ENCODE measurements at places on chromosomes 4 and X.

DNA sequence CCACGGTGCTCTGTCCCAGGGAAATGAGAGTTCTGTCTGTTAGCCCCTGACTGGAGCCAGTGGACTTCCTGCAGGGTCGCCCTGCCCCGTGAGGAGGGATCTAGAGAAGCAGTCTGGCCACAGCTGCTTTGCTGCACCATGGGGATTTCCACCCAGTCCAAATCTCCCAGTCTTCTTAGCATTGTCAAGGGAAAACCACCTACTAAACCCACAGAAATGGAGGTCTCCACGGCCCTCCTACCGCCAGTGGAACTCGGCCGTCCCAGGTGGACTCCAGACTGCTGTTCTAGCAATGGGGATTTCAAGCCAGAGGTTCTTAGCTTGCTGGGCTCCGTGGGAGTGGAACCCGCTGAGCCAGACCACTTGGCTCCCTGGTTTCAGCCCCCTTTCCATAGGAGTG, 133.3 kb upstream of the PCDH7 start:
- DNase-seq: no peak

DNA sequence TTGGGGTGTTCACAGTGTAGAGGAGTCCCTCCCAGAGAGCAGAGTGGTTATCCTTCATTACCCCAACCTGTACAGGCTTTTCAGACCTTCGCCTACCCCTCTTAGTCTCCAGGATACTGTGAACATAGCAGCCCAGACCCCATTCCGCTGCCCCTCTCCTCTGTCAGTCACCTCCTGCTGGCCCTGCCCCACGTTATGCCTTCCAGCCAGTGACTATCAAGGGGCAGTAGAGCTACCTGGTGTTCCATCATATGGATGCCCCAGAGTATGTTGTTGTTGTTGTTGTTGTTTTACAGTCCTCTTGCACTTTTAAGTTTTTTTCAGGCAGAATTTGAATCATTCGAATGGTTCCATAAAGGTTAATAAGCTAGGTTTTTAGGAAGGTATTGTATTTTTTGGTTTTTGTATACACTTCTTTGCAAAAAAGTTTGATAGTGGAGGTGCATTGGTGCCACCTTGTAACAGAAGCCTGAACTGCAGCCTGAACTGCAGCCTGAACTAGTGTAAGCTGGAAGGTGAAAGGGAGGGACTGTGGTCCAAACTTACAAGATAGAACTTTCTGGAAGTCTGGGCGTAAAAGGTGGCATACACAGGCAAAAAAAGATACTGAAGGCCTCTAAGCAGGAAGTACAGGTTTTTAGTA, 101.4 kb upstream of the RAB40AL start:
- DNase-seq: no peak

- no peak for DNase-seq
Observed at GRCh38 chrX:40863671-40864070, 128.3 kb upstream of the MED14 start.

GRCh38 chrX:108090491-108091263, 665 bp downstream of the PSMD10 start:
- DNase-seq: no peak

- DNase-seq: no peak
Observed at GRCh38 chr4:112532267-112532666, 16.3 kb upstream of the NEUROG2 start.

- peak; percentile 17 for DNase-seq
Observed at GRCh38 chr4:80073473-80074008, 512 bp upstream of the ANTXR2 start.

DNA sequence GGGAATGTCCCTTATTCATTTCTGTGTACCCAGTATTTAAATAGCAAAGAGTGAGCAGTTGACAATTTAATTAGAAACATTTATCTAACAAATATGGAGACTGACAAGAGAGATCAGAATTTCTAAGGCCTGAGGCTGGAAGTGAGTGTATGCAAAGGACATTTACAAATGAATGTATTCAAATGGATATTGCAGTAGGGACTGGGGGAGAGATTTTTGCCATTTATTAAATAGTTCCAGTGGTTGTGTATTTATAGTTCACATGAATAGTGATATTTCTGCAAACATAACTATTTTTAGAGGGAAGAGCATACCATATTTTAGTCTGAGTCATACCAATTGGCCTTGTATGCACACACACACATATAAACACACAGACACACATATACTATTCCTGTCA, 592.4 kb downstream of the GLUD2 start:
- no peak for DNase-seq

DNA sequence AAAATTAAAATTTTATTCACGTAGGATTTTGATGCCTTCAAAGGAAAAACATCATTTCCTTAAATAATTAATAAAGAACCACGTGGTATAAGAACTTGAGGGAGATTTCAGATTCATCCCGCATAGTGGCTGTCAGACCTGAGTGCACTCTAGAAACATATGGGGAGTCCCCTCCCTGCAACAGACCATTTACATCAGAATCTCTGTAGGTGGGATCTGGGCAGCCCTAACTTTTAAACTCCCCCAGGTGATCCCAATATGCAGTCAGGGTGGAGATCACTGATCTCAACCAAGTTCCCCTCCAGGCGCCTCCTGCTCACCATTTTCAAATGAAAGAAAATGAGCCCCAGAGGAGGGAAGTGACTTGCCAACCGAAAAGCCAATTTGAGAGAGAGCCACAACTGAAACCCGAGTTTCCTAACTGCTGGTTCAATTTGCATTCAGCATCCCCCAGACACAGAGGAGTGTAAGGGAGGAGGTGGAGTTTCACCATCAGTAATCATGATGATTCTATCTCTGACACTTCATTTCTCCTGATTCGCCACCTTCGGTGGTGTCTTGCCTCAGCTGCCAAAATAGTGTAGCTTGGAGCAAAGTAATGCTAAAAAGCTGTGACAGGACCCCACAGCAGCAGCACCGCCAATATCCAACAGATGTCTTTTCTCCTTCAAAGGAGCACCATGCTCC, 11.4 kb downstream of the RNF150 start:
- no peak for DNase-seq

GRCh38 chrX:10518073-10518472, 102.3 kb downstream of the MID1 start:
- DNase-seq: no peak

DNA sequence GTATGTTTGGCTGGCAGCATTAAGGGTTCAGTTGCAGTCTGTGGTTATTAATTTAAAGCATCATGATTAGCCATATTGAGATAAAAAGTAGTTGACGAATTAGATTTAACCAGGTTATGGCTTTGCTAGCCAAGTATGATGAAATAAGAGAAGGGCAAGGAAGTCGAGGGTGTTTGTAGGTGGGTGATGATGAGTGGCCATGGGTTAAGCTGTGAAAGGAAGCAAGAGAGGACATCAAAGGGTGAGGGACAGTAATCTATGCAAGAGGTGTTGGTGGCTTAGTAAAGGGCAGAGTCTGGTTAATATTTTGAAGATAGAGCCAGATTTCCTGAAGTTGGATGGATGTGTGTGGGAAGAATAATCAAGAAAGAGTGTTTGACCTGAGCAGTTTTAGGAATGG, 44.5 kb downstream of the STIM2 start:
- DNase-seq: no peak

- DNase-seq: no peak
Observed at GRCh38 chr4:15250021-15250441, 177.8 kb upstream of the C1QTNF7 start.

DNA sequence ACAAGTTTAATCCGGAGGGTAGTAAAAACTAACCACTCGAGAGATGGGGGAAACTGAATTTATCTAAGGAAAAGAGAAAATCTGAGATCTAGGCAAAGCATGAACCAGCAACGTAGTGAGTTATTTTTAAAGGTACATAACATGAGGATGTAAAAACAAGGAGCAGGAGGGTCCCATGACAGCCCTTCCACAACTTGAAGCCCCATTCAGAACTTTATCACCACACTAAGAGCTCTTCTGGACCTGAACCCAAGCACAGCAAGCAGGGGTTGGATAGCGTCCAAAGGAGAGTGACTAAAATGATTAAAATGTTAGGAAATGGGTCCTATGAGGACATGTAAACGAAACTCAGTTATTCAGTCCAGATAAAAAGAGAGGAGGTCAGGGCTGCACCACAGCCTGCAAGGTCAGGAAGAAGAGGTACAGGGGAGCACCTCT, 16.2 kb downstream of the SH3RF1 start:
- no peak for DNase-seq

DNA sequence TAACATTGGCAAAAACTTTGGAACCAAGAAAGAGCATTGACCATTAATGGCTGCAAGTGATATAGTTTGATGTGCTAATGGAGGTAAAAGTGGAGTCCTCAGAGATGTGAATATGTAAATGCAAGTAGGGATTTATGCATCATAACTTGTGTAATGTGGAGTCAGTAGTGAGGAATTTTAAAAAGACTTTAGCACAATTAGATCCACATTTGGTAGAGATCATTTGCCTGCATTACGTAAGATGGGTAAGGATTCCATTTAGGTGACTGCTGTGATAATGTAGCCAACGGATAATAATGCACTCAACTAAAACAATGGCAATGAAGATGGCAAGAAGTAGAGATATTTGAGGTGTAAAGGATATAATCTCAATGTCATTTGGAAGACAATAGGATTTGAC, 1128.4 kb downstream of the ADGRL3 start:
- DNase-seq: no peak

DNA sequence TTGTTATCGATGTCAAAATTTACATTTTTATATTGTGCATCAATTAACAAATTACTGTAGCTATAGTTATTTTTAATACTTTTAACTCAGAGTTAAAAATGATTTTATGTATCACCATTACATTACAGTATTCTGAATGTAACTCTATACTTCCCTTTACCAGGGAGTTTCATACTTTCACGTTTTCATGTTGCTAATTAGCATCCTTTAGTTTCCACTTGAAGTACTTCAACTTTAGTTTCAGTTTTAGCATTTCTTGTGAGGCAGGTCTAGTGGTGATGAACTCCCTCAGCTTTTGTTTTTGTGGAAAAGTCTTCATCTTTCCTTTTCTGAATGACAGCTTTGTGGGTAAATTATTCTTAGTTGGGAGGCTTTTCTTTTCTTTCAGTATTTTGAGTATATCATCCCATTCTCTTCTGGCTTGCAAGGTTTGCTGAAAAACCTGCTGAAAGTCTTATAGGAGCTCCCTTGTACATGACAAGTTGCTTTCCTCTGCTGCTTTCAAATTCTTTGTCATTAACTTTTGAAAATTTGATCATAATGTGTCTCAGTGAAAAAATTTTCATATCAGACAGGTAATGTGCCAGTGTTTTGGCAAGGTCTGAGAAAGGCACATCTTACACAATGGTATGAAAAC, 9.8 kb upstream of the CISD2 start:
- no peak for DNase-seq

DNA sequence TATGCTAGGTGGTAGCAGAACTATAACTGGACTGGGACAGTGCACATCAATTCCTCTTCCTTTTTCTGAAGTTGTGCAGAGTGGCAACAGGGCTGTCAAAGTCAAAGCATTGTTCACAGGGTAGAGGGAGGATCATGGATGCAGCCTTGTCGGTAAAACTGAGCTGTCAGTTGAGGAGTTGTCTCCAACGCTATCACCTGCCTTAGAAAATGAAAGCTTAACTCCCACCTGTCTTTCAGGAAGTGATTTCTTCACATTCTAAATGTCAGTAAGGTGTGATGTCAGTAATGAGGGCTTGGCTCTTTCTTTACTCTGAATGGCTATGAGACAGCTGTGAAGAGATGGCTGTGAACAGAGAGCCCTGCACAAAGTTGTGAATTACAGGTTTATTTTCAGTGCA, 66.4 kb upstream of the BANK1 start:
- DNase-seq: no peak

DNA sequence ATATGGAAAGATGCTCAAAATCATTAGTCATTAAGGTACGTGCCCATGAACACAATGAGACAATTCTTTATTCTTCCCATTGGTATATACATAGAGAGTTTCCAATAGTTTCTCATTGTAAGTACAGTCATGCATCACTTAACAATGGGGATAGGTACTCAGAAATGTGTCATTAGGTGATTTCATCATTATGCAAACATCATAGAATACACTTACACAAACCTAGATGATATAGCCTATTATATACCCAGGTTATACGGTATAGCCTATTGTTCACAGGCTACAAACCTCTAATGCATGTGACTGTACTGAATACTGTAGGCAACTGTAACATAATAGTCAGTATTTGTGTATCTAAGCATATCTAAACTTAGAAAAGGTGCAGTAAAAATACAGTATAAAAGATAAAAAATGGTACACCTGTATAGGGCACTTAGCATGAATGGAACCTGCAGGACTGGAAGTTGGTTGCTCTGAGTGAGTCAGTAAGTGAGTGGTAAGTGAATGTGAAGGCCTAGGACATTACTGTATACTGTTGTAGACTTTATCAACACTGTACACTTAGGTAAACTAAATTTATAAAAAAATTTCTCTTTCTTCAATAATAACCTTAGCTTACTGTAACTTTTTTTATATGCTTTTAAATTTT, 49.6 kb downstream of the KLHL13 start:
- no peak for DNase-seq

- DNase-seq: no peak
Observed at GRCh38 chr4:109183931-109184490, 118.4 kb downstream of the COL25A1 start.

- DNase-seq: no peak
Observed at GRCh38 chrX:135890087-135890585, 3.1 kb downstream of the CT45A10 start.

- DNase-seq: no peak
Observed at GRCh38 chr4:122914938-122915337, 7.5 kb downstream of the NUDT6 start.

GRCh38 chr4:37324546-37324945, 80.0 kb downstream of the NWD2 start:
- no peak for DNase-seq

DNA sequence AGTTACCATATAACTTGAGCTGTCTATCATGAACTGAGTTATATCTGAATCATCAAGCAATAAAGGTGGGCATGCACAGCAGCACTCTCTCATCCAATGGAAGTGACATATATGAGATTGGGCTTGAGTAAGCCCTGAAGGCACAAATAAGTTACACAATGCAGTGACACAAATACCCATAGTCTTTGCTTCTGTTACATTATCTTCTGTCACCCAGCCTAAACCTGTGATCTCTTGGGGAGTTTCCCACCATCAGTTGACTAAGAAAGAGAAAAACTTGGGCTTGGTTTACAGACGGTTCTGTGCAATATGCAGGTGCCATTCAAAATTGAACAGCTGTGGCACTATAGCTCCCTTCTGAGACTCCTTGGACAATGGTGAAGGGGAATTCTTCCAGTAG, 138.8 kb upstream of the IL15 start:
- DNase-seq: no peak

DNA sequence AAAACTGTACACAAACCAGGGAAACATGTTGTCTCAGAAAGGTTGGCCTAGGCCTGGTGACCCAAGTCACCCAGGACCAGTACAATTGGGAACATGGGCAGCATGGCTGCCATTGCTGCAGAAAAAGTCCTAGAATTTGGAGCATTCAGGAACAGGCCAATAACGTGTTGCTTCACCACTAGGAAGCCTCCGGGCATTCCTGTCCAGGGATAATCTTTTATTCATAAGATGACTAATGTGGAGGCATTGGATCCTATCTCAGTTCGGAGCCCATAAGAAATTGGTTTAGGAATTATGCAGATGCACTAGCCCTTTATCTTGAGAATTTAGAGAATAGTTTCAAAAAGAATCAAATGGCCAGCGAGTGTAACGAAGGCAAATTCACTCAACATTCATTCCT, 242.8 kb upstream of the NDST4 start:
- DNase-seq: no peak

GRCh38 chr4:149706942-149707341, 108.7 kb downstream of the IQCM start:
- no peak for DNase-seq
